ENCODE measurements at places on chromosomes 3 and 15. TPM values are rescaled to one million over a fixed set of nuclear protein-coding genes. Genes with fewer than 3 reads are reported as not detected.

DNA sequence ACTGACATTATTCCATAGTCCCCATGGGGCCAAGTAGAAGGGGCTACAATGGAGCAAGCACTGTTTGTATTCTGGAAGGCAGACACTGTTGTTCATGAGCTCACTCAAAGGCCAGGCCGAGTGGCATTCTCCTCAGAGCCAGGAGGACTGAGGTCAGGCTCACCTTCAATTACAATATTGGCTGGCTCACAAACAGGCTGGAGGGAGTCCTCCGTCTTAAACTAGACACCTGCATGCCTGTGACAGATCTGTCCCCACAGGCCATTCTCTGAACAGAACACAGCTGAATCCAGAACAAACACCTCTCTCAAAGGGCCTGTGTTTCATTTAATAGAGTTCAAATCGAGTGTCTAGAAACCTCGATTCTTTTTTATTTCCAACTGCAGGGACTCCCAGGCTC is 347.4 kb upstream of the PPP2R3A start:
- no peak for DNase-seq

DNA sequence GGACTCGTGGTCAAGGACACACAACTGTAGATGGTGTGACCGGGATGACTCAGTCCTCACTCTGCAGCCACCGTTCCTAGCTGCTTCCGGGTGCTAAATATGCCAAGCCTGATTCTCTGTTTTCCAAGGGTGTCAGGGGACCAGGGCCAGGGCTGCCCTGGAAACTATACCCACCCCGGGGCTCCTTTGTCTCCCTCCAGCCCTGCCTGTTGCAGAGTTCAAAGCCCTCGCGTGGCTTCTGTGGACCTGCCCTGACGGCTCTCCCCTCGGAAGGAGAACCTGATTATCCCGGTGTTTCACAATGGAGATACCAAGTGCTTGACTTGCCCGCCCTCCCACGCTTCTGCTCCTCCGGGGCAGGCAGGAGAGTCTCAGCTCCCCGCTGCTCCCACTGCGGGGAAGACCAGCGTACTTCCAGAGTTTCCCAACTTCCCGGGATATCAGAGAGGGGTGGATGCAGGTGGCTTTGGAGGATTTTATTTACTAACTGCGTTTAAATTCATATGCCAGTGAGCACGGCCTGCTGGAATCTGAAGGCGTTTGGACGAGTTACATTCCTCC is 125.0 kb downstream of the ASB7 start:
- DNase-seq: no peak

DNA sequence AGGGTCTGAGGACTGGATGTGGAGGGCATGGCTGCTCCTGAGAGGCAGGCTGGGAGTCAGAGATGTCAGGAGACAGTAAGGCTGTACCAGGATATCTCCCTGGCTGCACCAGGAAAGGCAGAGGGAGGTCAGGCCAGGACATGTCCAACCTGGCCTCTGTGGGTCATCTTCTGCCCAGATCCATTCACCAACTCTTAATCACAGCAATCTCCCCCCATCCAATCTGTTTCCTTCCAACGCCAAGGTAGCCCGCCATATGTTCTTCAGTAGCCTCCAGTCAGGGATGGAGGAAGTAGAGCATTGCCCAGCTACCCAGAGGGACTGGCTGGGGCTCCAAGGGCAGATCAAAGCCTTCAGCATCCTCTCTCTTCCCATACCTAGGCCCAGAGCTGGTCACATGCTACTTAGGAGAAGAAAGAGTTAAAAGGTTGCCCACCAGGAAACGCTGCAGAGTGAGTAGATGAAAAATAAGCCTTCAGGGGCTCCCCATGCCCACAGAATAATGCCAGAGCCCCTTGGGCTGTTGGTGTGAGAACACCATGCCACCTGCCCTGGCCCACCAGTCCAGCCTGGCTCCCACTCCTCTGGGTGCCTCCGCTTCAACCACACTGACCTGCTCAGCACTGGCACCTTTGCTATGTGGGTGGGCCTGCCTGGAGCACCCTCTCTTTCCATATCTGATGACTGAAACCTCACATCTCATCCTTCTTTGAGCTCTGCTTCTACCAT is 176.8 kb downstream of the MEGF11 start:
- no peak for DNase-seq

GRCh38 chr3:156300929-156301840 is 180.8 kb downstream of the KCNAB1 start:
- no peak for DNase-seq

DNA sequence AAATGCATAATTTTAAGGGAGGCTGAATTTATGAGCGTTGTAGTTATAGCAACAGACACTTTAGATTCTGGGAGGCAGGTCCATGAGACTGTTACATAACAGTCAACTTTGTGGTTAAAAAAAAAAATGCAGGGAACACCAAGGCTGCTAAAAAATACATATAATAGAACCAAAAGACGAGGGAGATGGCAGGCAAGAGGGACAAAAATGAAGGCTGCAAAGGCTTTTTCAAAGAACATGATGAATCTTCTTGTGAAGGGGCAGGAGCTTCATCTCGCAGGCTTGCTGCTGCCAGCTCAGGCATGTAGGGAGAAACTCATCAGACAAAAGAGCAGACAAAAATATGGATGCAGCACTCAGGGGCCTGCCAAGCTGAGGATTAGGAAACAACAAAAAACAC is 243.9 kb downstream of the SHQ1 start:
- DNase-seq: no peak

DNA sequence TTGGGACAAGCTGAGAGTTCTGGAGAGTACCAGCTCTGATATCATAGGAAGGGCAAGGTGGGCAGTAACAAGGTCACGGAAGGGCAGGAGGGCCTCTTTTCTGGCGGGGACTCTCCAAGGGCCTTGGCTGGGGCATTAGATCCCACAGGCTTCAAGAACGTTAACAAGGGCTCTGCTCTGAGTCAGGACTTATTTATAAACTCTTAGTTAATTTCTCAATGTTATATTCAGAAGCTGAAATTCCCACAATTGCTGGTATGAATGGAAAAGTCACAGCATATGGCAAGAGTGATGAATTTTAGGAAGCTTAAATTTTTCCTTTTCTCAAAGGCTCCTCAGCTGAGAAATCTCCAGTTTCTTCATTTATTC is 320.2 kb upstream of the TBC1D5 start:
- DNase-seq: no peak

DNA sequence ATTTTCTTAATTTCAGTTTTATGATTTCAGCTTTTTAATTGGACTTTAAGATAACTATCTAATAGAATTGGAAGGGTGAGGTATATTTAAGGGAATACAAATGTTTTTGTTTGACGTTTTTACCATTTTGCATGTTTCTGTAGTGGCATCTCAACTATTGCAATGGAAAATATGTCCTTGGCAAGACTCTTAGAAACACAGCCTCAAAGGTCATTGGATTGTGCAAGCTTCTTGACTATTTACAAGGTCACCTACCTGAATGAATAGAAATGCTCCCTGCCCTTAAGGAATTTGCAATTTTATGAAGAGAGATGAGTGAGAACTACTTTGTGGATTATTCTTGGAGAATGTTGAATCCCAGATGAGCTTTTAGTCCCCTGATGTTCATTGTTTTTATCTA is 43.1 kb downstream of the ITPR1 start:
- no peak for DNase-seq

DNA sequence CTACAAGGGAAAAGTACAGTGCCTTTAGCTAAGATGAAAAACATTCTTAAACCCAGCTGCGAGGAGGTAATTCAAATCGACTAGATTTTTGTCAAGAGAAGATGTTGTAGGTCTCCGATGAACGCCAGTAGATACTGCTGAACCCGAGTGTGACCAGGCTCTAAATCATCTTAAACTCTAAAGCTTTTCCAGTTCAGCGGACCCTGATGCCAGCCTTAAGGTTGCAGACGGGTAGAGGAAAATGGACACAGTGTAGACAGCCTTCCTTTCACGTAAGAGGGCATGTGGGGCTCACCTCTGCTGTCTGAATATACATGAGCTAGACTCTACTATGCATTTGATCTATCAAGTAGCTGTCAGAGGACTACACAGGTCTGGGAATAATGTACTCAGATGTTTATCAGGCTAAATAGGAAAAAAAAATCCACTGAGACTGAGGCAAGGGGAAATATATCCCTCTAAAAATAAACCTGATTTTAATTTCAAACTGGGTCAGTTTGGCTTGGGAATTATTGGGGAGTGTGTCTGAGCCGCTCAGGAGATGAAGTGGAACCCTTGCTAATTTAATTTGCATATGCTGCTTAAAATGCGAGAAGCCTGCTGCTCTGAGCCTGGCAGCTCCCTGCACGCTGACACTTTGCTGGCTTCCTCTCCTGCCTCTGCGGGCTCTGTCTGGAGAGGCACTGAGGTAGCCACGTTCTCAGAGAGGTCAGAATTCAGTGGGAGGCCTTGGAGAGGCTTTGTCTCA is 151.9 kb downstream of the CADPS start:
- DNase-seq: no peak

GRCh38 chr3:137714551-137714950 is 49.6 kb upstream of the SOX14 start:
- DNase-seq: no peak

- no peak for DNase-seq
Measured at GRCh38 chr3:13139471-13140065, 66.3 kb upstream of the IQSEC1 start.

DNA sequence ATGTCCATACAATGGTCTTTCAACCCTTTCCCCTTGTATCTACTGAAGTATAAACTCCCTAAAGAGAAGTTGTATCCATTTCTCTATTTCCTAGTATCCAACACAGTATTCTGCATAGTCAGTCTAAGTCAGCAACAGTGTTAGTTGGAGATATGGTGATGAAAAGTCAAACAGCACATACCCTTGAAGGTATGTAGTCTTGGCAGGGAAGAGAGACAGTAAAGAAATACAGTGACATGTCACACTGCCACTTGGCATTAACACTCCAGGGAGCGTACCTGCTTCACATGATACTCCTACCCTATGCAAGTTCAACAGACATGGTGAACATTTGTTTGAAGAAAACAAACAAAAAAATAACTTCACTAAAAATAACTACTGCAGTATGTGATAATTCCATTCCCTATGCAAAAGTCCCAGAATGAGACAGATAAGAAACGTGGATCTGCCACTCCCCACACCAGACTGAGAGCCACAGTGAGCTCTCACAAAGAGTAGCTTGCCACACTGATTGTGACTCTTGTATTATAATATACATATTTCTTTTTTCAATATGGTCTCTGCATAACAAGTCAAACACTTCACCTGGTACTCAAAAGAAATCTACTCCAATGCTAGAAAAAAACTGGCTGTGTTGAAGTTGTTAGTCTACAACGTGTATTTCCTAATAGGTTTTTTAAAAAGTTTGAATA is 5.9 kb downstream of the PDCD10 start:
- no peak for DNase-seq

GRCh38 chr3:155064920-155065319 is 15.2 kb upstream of the MME start:
- no peak for DNase-seq

GRCh38 chr3:43176666-43177065 is 70.8 kb upstream of the POMGNT2 start:
- DNase-seq: no peak

- DNase-seq: no peak
Measured at GRCh38 chr15:69812861-69813261, 284.9 kb downstream of the TLE3 start.

GRCh38 chr3:74049444-74049843 is 424.7 kb upstream of the PDZRN3 start:
- no peak for DNase-seq

- DNase-seq: no peak
Measured at GRCh38 chr3:185727873-185728272, 97.0 kb downstream of the IGF2BP2 start.

- DNase-seq: no peak
Measured at GRCh38 chr15:67834581-67835296, 5.1 kb downstream of the RNU6-1 start.

- no peak for DNase-seq
Measured at GRCh38 chr15:59352189-59352588, 20.5 kb downstream of the MYO1E start.

DNA sequence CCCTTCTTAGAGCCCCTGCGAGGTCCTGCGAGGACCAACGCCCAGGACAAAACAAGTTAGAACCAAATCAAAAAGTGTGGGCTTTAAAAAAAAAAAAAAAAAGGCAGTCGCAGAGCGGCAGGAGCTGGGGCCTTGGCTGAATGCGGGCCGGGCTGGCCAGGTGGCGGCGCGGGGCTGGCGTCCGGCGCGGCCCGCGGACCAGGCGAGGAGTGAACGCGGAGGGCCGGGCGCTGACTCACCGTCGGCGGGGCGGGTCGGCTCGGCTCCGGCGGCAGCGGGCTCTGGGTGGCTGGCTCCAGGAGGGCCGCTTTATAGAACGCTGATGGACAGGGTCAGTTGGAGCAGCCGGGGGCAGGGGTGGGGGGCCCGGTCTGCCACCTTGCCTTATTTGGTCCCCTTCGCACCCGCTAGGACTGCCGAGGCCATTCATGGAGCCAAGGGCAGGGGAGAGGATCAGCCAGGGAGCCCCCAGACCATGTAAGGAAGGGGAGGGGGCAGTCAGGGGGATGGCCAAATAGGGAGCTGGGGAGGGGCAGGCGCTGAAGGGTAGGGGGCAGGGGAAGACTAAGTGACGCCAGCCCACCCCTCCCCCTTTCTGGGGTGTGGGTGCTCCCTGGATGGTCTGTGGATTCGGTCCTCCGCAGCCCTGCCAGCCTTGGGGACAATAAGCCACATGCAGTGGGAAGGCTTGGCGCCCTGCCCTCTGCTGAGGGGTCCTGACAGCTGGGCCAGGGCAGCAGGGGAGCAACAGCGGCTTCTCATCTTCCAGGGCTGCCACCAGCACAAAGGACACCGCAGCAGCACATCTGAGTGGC is at the start of gene ACTC1:
Gene ACTC1, minus strand, starts transcription at position 283 of the 815 bp plus-strand sequence. CDS start 741 bp downstream, outside the sequence.
- no peak for DNase-seq

DNA sequence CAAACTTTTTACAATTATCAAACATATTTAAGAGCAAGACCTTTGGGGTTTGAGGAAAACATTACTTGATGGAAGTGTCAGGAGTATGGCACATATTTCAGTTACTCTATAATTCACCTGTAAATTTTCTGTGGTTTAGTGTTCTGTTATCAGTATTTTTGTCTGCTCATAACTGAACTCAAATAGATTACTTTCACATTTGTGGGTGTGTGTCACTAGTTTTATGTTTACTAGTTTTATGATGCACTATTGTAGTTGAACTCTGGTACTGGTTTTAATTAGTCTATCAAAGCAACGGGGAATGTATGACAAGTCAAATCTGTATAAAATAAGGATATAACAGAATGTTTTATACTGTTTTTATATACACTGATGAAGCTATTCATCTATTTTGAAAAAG is 27.2 kb downstream of the OXSM start:
- DNase-seq: no peak

GRCh38 chr3:195587824-195588223 is 4.1 kb upstream of the APOD start:
- DNase-seq: no peak

The CSTA gene
- not detected for total RNA-seq

The SYNPR gene
- 56.5 TPM for total RNA-seq

The RYR3 gene
- 15.4 TPM for total RNA-seq

The CD80 gene
- 0.78 TPM for total RNA-seq

The GDPGP1 gene
- 9.7 TPM for total RNA-seq

The IL20RB gene
- 0.62 TPM for total RNA-seq

The CLCN2 gene
- 8.4 TPM for total RNA-seq

The LRRN1 gene
- total RNA-seq: 21.4 TPM

The SQOR gene
- total RNA-seq: 3.1 TPM

The TMEM108 gene
- 27.1 TPM for total RNA-seq

The SCG5 gene
- total RNA-seq: 124 TPM
